CD14-positive monocyte (primary cell): ENCODE measurements at places on chromosomes 6 and 20.
A peak's percentile ranks its signal among the peaks of the same experiment; 100 is the strongest.

DNA sequence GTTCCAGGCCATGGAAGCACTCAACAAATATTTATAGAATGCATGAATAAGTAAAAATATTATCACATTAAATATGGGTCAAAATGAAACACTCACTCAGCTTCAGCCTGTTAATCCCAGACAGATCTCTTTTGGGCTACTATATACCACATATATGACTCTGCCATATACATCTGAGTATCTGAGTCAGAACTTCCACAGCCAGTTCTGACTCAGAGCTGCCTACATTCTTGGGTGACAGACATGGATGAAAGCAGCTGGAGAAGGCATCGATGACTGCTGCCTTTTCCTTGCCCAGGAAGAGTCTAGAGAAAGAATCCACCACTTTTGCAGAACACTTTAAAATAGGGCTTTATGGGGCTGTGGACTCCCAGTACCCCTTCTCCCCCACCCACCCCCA, 11.5 kb upstream of the PDYN start:
- no peak overlapping the region for H3K27ac ChIP-seq
- H3K36me3 ChIP-seq, result no peaks in the 10 kb centered on the region
- H3K27me3 ChIP-seq, result peaks cover 2% of the 10 kb centered on the region
- no peaks in the 10 kb centered on the region for H3K4me1 ChIP-seq

DNA sequence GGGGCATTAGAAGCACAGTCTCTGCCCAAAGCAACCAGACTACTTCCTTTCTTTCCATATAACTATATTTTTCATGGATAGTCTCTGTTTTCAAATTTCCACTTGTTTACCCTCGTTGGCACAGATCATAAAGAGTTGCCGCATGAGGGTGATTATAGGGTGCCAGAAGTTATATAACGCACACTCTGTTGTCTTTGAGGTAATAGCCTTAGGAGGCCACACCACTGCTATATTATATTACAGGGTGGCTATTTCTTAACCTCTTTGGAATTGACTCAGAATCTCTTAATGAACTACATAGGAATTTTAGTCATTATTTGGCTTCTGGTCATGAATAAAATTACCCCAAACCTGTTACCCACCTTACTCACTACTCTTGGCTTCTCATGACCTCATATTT, 43.7 kb downstream of the KCNQ5 start:
- no peak overlapping the region for H3K27ac ChIP-seq
- H3K36me3 ChIP-seq, result no peaks in the 10 kb centered on the region
- no peaks in the 10 kb centered on the region for H3K27me3 ChIP-seq
- H3K4me3 ChIP-seq, result no peak overlapping the region
- no peaks in the 10 kb centered on the region for H3K4me1 ChIP-seq

- peaks cover 2% of the 10 kb centered on the region for H3K27me3 ChIP-seq
- H3K27ac ChIP-seq, result no peak overlapping the region
- no peaks in the 10 kb centered on the region for H3K36me3 ChIP-seq
- peak overlapping the region; percentile 85 for H3K4me3 ChIP-seq
Observed at GRCh38 chr6:29631860-29632731, 887 bp downstream of the GABBR1 start.

DNA sequence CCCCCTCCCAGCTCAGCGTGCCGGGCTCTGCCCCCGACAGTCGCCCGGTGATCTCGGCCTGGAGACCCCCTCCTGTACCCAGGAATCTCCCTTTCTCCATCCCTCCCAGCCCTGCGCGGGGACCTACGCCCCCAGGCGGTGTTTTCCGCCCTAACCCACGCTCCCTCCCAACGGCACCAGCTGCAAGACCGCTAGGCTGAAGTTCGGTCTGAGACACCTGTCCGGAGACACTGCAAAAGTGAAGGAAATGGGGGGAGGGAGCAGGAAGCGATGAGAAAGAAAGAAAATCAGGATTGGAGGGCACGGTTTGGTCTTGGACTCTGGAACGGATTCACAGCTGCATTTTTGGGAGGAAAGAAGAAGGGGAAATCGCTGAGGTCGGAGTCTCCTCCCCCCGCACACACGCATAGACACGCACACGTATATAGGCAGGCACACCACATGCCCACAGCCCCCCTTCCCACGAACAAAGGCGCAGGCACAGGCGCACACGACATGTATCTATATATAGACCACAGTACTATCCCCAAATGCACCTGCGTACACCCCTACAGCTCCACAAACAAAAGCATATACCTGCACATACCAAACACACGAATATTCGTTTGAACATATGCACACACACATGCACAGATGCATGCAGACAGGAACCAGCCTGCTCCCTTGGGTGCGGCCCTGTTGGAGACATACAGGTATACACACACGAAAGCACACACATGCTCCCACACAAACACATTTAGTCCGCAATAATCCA, 1.0 kb downstream of the SLC32A1 start:
- no peak for DNase-seq
- peaks cover 98% of the 10 kb centered on the region for H3K27me3 ChIP-seq
- no peak overlapping the region for H3K27ac ChIP-seq
- no peak overlapping the region for H3K4me3 ChIP-seq

- H3K4me3 ChIP-seq, result no peak overlapping the region
- DNase-seq, result no peak
- H3K27ac ChIP-seq, result no peak overlapping the region
- H3K27me3 ChIP-seq, result no peaks in the 10 kb centered on the region
- H3K4me1 ChIP-seq, result no peaks in the 10 kb centered on the region
Observed at GRCh38 chr20:39563349-39563748, 601.2 kb downstream of the DHX35 start.

GRCh38 chr6:73854998-73855718, 159.2 kb downstream of the CD109 start:
- H3K27ac ChIP-seq, result no peak overlapping the region
- peak; percentile 60 for DNase-seq
- H3K4me1 ChIP-seq, result no peaks in the 10 kb centered on the region
- H3K27me3 ChIP-seq, result no peaks in the 10 kb centered on the region
- no peak overlapping the region for H3K4me3 ChIP-seq

- DNase-seq, result no peak
- no peaks in the 10 kb centered on the region for H3K27me3 ChIP-seq
- no peaks in the 10 kb centered on the region for H3K36me3 ChIP-seq
Observed at GRCh38 chr6:166604911-166605310, 18.4 kb upstream of the RAMACL start.

- H3K4me3 ChIP-seq, result no peak overlapping the region
- no peak for DNase-seq
- peaks cover 18% of the 10 kb centered on the region for H3K4me1 ChIP-seq
- no peaks in the 10 kb centered on the region for H3K36me3 ChIP-seq
- peaks cover 8% of the 10 kb centered on the region for H3K27me3 ChIP-seq
Observed at GRCh38 chr6:33243476-33243875, 28.2 kb downstream of the VPS52 start.

GRCh38 chr6:144762469-144762868, 477.3 kb downstream of the UTRN start:
- H3K4me1 ChIP-seq, result no peaks in the 10 kb centered on the region
- DNase-seq, result no peak
- H3K27me3 ChIP-seq, result no peaks in the 10 kb centered on the region
- H3K36me3 ChIP-seq, result peaks cover 89% of the 10 kb centered on the region
- H3K4me3 ChIP-seq, result no peak overlapping the region

DNA sequence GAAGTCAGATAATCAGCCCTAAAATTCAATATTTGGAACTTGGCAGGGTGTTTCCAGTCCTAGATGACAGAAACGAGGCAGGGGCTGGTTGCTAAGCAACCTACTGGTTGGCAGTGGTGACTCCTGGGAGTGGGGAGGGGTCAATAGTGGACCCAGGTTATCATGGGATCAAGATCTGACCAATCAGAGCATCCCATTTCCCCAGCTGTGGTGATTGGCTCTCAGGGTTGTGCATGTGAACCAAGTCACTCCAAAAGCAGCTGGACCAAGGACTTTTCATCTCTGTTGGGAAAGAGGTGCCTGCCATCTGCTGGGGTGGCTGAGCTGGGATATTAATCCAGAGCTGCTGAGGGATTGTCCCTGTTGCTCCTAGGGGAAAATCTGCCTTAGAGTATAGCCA, 253.4 kb downstream of the PREX1 start:
- H3K27ac ChIP-seq, result no peak overlapping the region
- H3K4me3 ChIP-seq, result no peak overlapping the region
- DNase-seq, result peak; percentile 5
- H3K4me1 ChIP-seq, result no peaks in the 10 kb centered on the region

DNA sequence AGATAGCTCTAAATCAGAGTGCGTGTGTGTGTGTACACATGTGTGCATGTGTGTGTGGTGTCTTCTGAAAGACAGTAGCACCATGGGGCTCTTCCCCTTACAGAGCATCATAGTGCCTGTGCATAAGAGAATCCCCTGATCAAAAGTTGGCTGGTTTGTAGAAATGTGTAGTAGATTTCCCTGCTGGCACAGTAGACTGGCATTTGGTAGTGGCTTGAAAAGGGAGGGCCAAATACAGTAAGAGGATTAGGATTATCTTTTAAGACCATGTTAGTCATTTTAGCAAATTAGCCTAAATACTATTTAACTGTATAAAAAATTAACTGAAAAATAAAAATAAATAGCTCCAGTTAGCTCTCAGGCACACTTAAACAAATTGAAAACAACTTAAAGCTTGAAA, 112.6 kb downstream of the B3GAT2 start:
- no peaks in the 10 kb centered on the region for H3K36me3 ChIP-seq
- H3K4me1 ChIP-seq, result no peaks in the 10 kb centered on the region
- H3K4me3 ChIP-seq, result no peak overlapping the region
- DNase-seq, result no peak
- no peaks in the 10 kb centered on the region for H3K27me3 ChIP-seq

GRCh38 chr6:70371454-70372105, 41.7 kb upstream of the FAM135A start:
- H3K4me3 ChIP-seq, result no peak overlapping the region
- H3K27me3 ChIP-seq, result peaks cover 5% of the 10 kb centered on the region
- no peak overlapping the region for H3K27ac ChIP-seq
- peak; percentile 38 for DNase-seq

GRCh38 chr6:128511506-128511905, 8.9 kb downstream of the PTPRK start:
- H3K4me1 ChIP-seq, result no peaks in the 10 kb centered on the region
- peaks cover 1% of the 10 kb centered on the region for H3K27me3 ChIP-seq
- H3K27ac ChIP-seq, result no peak overlapping the region
- no peaks in the 10 kb centered on the region for H3K36me3 ChIP-seq

DNA sequence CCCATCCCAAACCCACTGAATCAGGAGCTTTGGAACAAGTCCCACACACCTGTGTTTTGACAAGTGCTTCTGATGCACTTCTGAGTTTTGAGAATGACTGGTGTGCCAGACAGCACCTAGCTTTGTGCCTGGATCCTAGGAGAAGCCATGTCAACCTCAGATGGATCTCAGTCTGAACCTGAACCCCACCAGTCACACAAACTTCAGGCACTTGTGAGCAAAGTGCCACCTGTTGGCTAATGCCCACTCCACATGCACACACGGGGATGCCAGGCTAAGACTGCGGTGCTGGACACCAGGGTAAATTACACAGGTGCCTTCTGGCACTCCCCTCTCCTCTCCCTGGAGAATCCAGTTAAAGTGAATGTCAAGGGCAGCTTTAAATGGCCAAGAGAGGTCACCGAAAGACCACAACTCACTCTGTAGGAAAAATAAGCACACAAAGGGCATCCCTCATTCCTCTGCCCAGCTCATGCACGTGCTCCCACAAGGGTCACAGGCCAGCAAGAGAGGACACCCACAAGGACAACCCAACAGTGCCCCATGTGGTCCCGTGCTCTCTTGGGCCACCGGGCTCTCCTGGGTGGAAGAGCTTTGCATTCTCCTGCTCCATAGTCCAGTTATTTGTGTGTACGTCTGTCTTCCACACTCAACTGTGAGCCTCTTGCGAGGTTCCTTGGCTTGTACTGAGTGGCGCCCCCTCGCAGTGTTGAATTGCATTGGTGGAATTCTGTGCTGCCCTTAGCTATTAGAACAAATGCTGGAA, 45.6 kb downstream of the TAF8 start:
- no peak for DNase-seq

DNA sequence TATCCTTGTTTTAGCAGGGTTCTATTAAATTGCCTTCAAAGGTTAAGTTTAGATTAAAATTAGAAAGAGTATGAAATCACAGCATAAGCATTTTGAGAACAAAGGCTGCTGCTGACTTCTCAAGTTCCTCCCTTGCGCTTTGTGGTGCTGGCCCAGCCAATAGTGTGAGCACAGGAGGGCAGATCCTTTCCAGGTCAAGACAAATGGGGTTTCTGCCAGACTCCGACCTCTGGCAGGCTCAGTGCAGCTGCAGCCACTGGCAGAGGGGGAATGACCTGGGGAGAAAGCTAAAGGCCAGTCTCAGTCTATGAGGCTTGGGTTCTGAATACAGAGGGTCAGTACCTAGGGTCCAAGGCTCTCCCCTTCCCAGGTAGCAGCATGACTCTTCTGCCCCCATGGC, 27.0 kb downstream of the CLIC5 start:
- H3K27ac ChIP-seq, result no peak overlapping the region
- DNase-seq, result no peak
- H3K36me3 ChIP-seq, result no peaks in the 10 kb centered on the region
- no peak overlapping the region for H3K4me3 ChIP-seq
- no peaks in the 10 kb centered on the region for H3K27me3 ChIP-seq

GRCh38 chr6:34151321-34152041, 5.6 kb upstream of the GRM4 start:
- no peaks in the 10 kb centered on the region for H3K36me3 ChIP-seq
- no peak overlapping the region for H3K4me3 ChIP-seq
- H3K27me3 ChIP-seq, result peaks cover 78% of the 10 kb centered on the region
- no peak overlapping the region for H3K27ac ChIP-seq
- no peak for DNase-seq

GRCh38 chr20:38776363-38776762, 28.1 kb downstream of the ACTR5 start:
- H3K4me1 ChIP-seq, result no peaks in the 10 kb centered on the region
- no peak for DNase-seq
- H3K27me3 ChIP-seq, result no peaks in the 10 kb centered on the region
- H3K27ac ChIP-seq, result no peak overlapping the region
- peaks cover 49% of the 10 kb centered on the region for H3K36me3 ChIP-seq
- H3K4me3 ChIP-seq, result no peak overlapping the region

DNA sequence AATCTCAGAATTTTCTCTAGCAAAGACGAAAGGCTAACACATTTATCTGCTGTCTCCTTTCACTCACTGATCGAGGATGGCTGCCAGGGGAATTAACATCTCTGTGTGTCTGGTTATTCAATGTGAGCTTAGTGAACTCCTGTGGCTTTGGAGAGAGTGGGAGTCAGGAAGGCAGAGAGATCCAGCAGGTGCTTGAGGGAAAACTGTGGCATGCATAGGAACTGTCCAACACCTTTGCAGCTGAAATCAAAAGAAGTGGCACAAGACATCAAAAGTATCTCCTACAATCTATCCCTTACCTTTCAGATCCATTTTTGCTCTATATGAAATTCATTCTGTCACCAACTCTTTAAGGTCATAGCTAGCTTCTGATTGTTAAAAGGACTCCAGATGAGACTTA, 11.8 kb upstream of the FAM184A start:
- no peak overlapping the region for H3K4me3 ChIP-seq
- no peaks in the 10 kb centered on the region for H3K4me1 ChIP-seq
- no peak for DNase-seq
- H3K36me3 ChIP-seq, result no peaks in the 10 kb centered on the region
- no peak overlapping the region for H3K27ac ChIP-seq

GRCh38 chr6:67450641-67451040, 1184.4 kb upstream of the ADGRB3 start:
- no peak overlapping the region for H3K4me3 ChIP-seq
- H3K27me3 ChIP-seq, result no peaks in the 10 kb centered on the region
- H3K27ac ChIP-seq, result no peak overlapping the region
- no peaks in the 10 kb centered on the region for H3K4me1 ChIP-seq
- no peak for DNase-seq
